ENCODE measurements at places on chromosomes 3 and 15.

- no peak for DNase-seq
Observed at GRCh38 chr15:63826528-63826927, 7.2 kb downstream of the HERC1 start.

DNA sequence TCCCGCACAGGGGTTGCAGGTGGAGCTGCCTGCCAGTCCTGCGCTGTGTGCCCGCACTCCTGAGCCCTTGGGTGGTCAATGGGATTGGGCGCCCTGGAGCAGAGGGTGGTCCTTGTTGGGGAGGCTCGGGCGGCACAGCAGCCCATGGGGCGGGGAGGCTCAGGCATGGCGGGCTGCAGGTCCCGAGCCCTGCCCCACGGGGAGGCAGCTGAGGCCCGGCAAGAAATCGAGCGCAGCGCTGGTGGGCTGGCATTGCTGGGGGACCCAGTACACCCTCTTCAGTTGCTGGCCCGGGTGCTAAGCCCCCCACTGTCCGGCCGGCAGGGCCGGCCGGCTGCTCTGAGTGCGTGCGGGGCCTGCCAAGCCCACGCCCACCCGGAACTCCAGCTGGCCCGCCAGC, 27.9 kb downstream of the NCK1 start:
- DNase-seq, result no peak

DNA sequence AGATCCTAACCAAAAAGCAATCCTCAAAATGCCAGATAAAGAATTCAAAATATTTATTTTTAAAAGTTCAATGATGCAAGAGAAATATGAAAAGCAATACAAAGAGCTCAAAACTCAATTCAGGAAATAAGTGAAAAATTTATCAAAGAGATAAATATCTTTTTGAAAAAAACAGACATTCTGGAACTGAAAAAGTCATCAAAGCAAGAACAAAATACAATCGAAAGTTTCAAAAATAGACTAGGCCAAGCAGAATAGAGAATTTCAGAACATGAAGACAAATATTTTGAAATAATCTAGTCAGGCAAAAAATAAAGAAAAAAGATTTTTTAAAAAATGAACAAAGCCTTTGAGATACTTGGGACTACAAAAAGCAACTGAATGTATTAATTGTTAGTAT, 83.4 kb upstream of the STT3B start:
- DNase-seq, result no peak

GRCh38 chr3:44114142-44114541, 127.5 kb upstream of the TOPAZ1 start:
- DNase-seq, result peak; percentile 35

- no peak for DNase-seq
Observed at GRCh38 chr3:143269741-143270140, 150.2 kb downstream of the CHST2 start.

Data from NCI-H146 (cell line).